ENCODE measurements at places on chromosomes 5 and 9.

DNA sequence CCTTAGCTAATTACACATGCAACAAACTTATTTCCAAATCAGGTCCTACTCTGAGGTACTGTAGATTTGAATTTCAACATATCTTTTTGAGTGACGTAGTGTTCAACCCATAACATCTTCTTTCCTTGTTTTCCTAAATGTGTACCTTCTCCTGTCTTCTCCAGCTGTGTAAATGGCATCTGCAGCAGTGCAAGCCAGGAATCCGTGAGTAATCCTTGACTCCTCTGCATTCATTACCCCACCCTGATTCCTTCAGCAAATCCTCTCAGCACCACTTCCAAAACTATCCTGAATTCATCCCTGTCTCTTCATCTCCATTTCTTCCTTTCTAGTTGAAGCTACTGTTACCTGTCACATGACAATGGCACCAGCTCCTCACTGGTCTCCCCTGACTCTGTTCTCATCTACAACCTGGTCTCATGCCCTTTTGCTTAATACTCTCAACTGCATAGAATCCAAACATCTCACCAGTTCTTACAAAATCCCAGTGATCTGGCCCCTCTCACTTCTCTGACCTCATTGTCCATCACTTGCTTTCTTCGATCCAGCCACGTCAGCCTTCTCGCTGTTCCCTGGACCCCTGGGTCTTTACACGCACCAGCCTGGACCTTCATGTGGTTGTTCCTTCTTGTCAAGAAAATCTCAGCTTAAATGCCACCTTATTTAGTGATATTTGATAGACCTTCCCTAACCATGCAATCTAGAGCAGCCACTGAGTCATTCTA is 14.6 kb upstream of the TRAF1 start:
- no peak for DNase-seq

DNA sequence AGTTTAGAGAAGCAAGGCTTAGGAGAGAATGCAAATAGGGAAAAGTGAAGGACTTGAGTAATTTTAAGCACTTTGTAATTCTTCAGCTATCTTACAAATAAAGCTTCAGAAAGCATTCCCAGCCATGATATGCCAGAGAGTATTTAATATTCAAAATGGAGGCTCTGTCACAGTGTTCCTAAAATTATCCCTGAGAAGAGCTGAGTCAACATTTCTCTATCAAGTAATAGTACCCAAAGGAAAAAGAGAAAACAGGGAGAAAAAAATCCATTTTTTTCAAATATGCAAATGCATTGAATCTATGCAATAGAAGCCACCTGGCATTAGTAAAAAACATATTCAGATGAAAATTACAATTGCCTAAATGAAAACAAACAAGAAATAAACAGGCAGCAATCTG is 392.6 kb upstream of the FAM174A start:
- DNase-seq, result no peak

DNA sequence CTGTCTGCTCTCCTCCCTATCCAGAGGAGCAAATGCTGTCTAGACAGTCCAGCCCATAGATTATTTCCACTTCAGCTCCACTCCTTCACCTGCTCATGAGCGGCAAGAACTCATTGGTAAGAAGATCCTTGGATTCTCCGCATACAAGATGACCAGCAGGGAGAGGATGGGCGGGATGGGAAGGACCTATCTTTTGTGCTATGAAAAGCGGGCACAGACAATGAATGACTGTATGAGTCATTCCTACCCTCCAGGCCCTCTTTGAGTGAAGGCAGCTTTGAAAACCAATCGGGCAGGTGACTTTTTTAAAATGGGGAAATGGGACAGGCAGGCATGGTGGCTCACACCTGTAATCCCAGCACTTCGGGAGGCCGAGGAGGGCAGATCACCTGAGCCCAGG is 49.4 kb downstream of the SMIM23 start:
- no peak for DNase-seq

- DNase-seq, result no peak
These were observed 115.5 kb upstream of the RANBP3L start for GRCh38 chr5:36417221-36417620.

GRCh38 chr9:23215688-23216087 is 610.4 kb downstream of the ELAVL2 start:
- DNase-seq, result no peak

GRCh38 chr9:14769230-14769571 is 46.7 kb upstream of the CER1 start:
- DNase-seq, result no peak

- DNase-seq, result no peak
These were observed 64.3 kb downstream of the GOLM1 start for GRCh38 chr9:86034863-86035734.

DNA sequence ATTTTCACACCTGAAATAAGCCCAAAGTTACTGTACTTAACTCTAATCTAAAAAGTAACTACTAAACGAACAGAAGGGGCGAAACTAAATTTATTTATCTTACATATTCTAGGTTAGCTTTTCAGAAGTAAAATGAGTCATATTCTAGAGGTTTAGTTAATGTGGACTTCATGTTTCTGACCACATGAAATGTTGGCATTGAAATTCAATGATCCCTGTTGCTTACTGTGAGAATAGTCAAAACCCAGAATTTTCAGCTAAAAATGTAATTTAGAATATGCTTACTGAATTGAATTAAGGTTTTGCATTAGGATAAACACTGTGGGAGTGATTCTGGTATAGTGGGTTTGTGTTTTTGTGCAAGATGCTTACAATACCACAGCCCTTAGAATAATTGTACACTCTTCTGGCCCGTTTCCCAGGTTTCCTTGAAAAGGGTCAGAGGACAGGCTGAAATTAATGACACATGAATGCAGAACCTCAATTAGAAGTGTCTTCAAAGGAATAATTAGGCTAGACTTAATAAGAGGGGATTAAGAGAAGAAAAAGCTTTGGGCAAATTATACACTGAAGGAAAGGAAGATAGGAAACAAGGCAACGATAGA is 1.4 kb upstream of the SNX18 start:
- no peak for DNase-seq

- DNase-seq, result no peak
These were observed 9.8 kb upstream of the CYLC2 start for GRCh38 chr9:102985162-102985895.

DNA sequence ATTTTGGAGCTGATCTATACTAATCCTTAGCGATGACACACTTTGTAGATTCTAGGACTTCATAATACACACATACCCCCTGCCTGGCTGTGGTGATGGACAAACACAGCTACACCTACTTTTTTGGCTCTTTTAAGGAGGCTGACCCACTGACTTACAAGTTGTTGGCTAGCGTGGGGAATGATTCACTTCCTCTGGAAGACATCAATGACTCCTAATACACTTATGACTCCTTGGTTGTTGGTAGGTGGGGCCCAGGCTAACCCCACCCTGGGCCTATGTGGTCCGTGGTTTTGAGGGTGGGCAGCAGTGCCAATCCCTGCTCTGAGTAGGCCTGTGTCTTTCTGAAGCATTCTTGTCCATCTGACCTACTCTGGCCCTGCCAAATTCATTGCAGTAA is 144.4 kb downstream of the SLC12A2 start:
- DNase-seq, result no peak

- no peak for DNase-seq
These were observed 26.3 kb downstream of the ACSL6 start for GRCh38 chr5:131984956-131985665.

- no peak for DNase-seq
These were observed 15.5 kb upstream of the SMC2 start for GRCh38 chr9:104078596-104078995.

DNA sequence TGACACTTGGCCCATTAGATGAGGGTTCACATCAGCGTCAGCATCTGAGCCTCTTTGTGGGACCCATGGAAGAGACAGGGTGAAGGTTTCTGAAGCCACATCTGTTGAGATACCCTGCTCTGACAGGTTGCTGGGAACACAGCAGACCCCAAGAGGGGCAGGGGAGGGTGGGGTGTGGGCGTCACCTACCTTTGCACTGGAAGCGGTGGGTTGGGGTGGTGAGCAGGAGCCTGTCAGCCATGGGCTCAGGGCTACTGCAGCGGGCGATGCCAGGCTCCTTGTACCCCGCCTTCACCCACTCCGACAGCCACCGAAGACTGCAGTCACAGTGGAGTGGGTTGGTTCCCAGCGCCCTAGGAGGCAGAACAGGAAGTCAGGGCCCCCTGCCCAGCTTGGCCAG is 131.5 kb upstream of the PANK3 start:
- no peak for DNase-seq

GRCh38 chr5:35543408-35543807 is 74.3 kb upstream of the SPEF2 start:
- no peak for DNase-seq

DNA sequence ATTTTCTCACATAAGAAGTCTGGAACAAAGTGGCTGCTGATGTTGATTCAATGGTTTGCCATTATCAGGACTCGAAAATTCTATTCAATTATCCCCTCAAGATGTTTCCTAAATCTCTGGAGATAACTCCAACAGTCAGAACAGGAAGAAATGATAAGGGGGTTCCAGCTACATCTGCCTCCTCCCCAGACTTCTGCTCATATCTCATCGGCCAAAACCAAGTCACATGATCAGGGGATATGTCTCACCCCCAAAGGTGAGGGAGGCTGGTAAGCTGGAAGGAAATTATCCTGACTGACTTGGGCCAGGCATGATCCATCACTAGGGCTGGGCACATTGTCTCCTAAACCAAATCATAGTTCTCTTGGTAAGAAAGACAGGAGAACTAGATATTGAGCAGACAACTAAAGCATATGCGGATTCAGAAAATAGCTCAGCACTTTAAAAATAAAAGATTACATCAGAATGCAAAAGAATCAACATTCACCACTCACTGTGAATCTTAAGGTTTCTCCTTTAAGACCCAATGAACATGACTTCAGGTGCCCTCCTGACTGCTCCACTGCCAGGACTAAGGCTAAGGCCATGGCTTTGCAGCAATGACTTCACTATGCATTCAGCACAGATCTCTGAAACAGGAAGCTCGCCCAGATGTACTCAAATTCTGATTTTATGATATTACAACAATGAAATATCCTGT is 306.3 kb downstream of the ENC1 start:
- no peak for DNase-seq

All from stimulated activated CD8-positive, alpha-beta memory T cell treated with anti-CD3 and anti-CD28 coated beads, Interleukin-7, amount 100 ng/mL, for 24 hours (primary cell).